ENCODE measurements at places on chromosomes 4 and X. TPM values are rescaled to one million over a fixed set of nuclear protein-coding genes. Genes with fewer than 3 reads are reported as not detected.

SGMS2 gene
- 0.56 TPM for total RNA-seq

TCEANC gene
- total RNA-seq: 0.89 TPM

PDCL2 gene
- not detected for total RNA-seq

GRCh38 chr4:66212489-66212888, 542.2 kb upstream of the EPHA5 start:
- no peak for DNase-seq

DNA sequence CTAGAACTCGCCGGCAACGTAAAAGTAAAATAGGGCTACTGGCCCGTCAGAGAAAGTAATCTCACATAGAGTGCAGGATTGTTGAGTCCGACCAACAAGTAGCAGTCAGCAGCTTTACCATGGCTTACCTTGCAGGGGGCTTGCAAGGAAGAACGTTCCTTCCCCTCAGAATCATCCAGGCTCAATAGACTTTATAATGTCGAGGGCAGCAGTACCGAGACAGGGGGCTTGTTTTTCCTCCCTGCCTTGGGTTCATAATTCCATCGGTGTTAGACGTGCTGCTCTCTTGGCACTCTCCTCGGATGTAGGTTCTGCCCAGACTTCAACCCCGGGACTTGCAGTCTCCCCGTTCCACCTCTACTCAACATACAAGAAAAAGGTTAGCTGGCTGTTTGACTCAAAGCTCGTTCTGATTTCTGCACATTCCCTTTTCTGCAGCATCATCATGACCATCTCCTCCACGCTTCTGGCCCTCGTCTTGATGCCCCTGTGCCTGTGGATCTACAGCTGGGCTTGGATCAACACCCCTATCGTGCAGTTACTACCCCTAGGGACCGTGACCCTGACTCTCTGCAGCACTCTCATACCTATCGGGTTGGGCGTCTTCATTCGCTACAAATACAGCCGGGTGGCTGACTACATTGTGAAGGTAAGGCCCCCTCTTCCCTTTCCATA, 1.5 kb downstream of the SLC10A4 start:
- DNase-seq: no peak

DNA sequence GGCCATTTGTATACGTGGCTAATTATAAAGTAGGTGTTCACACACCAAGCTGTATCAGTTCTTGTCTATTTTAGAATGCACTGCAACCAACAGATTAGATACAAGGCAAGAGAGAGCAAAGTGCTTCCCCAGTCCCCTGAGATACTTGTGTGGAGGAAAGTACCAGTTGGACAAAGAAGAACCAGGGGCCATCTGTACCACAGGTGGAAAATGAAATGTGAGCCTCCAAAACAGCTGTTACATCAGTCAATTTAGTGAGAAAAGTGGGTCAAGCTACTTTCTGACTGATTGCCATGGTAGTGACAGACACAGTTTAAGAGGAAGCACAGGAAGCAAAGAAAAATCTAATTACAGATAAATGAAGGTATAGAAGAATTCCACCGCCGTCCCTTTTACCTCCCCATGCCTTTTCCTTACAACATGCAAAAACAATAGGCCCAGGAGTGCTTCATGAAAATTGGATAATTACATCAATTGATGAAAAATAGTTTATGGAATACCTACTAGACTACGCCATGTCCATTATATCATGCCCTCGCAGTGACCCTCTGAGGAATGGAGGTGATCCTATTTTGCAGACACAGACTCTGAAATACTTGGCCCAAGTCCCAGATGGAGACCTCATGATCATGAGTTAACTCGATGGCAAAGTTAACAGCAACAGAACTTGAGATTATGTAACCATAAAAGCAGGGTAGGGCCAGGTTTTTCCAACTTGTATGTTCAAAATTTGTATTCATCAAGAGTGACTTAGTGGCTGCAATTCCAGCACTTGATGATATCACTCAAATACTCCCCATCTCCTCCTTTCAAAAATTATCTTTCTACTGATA, 15.8 kb downstream of the SMPX start:
- DNase-seq: no peak

GRCh38 chr4:74628852-74629620, 165.3 kb downstream of the BTC start:
- DNase-seq: no peak

- no peak for DNase-seq
Measured at GRCh38 chr4:89434364-89434988, 126.9 kb upstream of the GPRIN3 start.

DNA sequence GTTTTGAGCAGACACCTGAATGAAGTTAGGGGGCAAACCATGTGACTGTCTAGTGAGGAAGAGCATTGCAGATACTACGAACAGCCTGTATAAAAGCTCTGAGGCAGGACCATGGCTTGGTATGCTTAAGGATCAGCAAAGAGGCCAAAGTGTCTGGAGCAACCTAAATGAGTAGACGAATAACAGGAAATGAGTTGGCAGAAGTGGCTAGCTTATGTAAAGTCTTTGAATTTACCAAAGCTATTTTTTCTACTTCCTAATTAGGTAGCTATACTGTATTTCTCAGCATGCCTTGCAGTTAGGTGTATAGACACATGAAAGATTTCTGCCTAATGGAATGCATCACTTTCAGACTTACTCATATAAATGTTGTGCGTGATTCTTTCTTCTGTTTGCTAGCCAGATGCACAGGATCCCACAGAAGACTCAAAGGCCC, 9.3 kb upstream of the GPRIN3 start:
- no peak for DNase-seq

GRCh38 chr4:48785302-48785701, 5.2 kb upstream of the FRYL start:
- no peak for DNase-seq
